Stimulated activated CD4-positive, alpha-beta T cell treated with anti-CD3 and anti-CD28 coated beads, TNF-alpha, amount 100 ng/mL, for 48 hours (primary cell): ENCODE measurements at places on chromosomes 16 and 17.

DNA sequence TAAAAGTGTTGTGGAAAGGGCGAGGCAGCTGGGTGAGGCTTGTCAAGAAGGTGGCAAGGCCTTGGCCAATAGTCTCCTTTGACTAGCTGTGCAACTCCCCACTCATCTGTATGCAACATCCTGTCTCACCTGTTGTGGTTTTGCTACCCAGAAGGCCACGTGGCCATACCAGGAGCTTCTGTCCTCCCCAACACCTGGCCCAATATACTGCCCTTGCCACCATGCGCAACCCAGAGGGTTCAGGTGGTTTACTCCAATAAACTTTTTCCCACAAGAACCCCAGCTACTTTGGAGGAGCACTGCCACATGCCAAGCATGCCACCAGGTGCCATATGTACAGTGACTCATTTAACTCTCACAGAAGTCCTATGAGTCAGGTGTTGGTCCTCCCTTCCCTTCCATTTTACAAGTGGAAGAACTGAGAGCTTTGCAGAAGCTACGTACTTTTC is 10.2 kb downstream of the MYO19 start:
- no peak for DNase-seq

DNA sequence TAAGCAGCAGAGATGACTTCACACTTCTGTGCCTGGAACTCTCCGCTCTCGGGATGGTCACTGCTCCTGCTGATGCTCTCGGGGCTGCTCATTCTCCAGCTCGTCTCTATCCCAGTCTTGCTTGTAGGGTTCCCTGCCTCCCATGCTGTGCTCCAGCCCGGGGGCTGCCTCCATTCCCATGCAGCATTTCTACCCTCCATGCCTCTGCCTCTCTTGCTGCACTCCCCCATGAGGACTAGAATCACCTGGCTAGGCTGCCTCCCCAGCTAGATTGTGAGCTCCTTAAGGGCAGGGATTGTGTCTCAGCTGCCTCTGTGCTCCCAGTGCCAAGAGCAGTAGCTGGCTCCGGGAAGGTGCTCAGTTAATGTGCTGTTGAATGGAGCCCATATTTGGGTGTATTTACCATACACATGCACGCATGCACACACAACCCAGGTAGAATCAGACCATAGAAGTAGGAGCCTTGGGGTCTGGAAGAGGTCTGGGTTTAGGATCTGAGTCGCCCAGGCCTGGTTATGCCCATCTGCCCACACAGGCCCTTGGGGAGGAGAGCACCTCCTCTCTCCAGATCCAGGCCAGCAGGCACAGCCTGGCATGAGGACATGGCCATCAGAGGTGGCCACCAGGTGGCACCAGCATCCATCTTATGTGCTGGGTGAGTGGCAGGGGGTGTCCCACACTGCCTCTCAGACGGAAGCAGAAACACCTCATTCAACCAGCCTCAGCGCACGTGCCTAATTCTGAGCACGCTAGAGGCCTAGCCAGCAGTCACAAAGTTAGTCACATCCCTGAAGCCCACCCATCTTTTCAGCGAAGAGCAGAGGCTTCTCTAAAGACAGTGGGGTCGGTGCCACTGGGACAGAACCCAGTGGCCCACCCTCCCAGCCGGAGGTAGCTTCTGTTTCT is 9.3 kb downstream of the GIT1 start:
- DNase-seq, result peak; percentile 83

DNA sequence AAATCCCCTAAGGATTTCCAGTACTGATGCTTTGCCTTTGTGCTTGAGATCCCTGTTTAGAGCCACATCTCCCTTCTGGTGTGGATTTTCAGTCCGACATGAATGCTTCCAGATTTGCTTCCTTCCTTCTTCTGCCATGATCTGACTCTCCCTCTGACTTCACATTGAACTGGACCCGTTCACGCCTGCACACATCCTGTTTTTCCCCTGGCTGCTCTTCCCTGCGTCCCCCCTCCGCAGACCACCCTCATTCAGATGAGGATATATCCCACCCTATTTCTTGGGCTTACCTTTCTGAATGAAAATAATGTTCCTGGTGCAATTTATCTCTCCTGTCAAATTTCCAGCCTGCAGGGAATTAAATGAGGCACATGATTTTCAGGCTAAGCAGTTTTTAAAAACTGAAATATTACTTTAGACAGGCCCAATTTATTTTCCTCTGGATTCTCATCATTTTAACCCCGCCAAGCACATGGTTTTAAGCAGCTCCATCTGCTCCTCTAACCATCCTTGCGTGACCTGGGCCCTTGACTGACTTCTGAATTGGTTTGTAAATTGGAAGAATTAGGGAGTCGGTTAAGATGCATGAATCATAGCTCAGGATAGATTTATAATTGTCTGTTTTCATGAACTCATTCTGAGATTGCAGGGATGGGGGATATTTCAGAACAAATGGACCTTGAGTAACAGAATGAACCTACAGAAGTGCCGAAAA is 59.2 kb downstream of the BMERB1 start:
- DNase-seq, result no peak

DNA sequence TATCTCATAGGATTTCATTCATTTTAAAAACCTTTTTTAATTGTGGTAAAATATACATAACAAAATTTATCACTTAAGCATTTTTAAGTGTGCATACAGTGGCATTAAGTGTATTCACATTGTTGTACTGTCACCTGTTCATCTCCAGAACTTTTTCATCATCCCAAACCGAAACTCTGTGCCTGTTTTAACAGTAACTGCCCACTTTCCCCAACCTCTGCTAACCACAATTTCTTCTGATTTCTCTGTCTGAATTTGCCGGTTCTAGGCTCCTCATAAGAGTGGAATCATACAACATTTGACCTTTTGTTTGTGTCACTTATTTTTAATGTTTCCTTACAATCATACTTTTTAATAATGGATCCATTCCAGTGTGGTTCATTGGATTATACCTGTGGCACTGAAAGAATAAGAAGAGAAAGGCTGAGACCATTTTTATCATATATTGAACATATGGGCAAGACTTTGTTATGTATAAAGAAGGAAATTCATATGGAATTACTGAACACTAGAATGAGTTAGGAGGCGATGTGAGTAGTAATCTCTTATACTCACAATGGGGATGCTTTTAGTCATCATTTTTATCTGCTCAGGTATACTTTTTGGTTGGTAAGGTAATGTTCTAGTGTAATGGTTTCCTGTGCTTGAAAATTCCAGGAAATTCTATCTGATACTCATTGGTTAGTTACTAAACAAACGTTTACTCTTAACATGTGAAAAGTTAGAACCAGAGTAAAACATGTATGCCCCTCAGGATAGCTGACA is 10.8 kb downstream of the CYLD start:
- no peak for DNase-seq

DNA sequence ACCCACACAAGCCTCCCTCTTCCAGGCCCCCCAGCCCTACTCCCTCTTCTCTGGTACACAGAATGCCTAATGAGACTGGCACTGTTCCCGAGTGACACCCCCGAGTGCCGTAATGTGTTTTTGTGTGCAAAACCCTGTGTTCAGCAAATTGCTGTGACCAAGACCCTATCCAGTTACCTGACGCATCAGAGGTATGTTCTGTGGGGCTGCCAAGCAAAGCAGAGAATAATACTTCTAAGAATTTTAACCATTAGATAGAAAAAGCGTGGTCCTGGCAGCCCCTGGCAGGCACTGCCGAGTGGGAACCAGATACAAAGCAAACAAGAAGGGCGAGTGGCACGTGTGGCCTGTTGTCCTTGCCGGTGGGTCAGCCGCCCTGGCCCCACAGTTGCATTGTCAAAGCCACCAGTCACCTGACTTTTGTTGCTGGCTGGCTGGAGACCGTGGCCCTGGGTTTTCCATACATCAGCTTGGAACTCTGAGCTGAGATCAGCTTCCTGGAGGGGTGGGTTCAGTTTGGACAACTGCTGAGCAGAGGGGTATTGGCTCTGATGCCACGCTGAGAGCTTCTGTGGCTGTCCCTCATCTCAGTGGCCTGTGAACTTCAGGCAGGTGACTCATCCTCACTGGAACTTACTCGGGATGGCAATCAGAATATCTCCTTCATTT is 69.1 kb upstream of the BRD7 start:
- DNase-seq, result no peak

- DNase-seq, result no peak
These were observed 46.7 kb downstream of the RNF157 start for GRCh38 chr17:76193591-76193990.

DNA sequence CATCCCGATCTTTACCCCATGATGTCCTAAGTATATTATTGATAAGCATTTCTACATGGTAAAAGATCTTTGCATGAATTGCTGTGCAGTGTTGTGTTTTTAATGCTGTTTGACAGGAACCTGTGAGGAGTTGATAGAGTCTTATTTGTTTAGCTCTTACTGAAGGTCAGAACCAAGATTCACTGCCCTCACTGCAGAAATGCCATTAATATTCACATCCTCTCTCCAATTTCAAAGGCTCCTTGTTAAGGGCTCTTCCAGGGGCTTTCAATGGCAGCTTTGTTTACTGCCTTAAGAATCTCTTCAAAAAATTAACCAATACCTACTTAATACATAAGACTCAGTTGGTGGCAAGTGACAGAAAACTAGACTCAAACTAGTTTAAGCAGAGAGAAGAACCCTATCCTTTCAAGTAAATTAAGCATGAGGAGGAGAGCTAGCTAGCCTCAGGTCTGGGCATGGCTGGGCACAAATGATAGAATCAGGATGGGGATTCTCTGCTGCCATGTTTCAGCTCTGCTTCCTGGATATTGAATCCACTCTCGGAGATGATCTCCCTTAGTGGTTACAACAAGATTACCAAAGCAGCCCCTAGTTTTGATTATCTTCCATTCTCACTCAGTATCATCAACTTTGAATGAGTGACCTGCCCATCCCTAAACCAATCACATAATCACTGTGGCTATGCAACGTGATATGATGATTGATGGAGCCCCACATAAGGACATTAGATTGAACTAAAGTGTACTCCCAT is 311.8 kb downstream of the CDH11 start:
- no peak for DNase-seq

- no peak for DNase-seq
These were observed 62.0 kb downstream of the SLC39A11 start for GRCh38 chr17:73030501-73030921.

- DNase-seq, result peak; percentile 99
These were observed at the start of gene HS3ST3B1 for GRCh38 chr17:14300575-14301278. Gene HS3ST3B1, plus strand, starts transcription at chr17:14301081. Its CDS starts 438 bp downstream, at chr17:14301519.

GRCh38 chr17:40433551-40434415 is 9.5 kb upstream of the IGFBP4 start:
- DNase-seq, result no peak
